Osteoblast (primary cell): ENCODE measurements at places on chromosomes 2 and 18. TPM values are rescaled to one million over a fixed set of nuclear protein-coding genes. Genes with fewer than 3 reads are reported as not detected.

DNA sequence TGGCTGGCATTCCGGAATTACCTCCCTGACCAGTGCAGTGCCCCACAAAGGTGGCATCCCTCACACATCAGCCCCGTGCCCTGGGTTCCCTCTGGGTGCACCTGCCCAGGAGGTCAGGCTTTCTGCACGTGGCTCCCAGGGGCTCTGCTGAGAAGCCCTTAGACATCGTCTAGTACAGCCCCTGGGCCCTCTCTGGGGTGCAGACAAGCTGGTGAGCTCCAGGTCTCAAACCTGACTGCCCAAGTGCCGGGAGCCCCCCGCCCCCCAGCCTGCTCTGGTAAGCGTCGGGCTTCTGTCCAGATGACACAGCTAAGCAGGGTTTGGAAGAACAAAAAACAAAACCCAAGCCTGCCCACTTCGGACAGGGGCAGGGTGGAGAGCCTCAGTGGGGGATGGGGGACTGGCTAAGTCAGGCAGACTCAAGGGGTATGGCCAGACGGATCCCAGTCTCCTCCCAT lies 20.2 kb downstream of the TWIST2 start:
- peak; percentile 94 for DNase-seq

GRCh38 chr18:10213526-10213925 lies 240.9 kb upstream of the APCDD1 start:
- no peak for DNase-seq

GRCh38 chr2:130728007-130728454 lies 839 bp upstream of the GPR148 start:
- no peak for DNase-seq

DNA sequence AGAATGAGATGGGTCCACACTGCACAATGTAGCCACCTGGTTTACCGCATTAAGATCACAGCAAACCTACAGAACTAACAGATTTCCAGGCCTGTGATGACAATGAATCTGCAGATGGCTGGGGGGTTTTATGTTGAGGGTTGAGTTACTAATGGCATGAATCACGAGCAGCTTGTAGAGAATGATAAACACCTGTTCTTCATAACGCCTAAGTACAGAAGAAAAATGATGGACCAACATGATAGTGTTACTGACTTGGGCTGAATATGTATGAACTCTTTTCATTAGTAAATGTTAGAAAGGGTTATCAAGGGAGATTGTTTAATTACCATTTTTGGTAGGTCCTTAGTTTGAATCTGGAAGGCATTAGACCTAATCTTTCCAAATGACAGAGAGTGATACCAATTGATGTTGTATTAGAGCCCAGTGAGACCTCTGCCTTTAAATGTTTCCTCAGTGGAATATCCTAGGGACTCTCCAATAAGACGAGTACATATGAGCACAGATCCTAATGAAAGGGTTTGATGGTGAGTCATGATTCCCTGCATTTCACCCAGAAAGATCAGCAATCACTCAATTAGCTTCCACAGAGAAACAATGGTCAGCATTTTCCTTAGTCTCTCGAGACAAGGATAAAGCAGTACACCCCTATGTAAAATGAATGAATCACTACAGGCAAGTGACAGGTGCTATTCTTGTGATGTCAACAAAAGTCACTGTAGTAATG lies 243.8 kb downstream of the DLGAP1 start:
- no peak for DNase-seq

DNA sequence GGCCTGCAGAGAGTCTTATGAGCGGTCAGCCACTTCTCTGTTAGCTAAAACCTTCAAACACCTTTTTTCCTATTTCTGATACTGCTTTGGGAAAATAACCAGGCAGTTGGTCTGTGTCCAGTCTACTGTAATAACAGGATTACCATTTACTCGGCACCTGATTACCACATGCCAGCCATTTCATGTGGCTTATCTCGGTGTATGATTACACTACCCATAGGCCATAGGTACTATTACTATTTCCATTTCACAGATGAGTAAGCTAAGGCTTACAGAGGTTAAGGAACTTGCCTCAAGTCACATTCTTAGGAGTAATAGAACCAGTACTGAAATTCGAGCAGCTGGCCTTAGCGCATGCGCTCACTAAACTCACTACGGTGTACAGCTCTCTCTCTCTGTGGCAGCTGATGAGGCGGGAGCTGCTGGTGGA lies 147.2 kb upstream of the L3MBTL4 start:
- no peak for DNase-seq

- DNase-seq = peak; percentile 21
Measured at GRCh38 chr2:45930396-45930792, 278.9 kb downstream of the PRKCE start.

GRCh38 chr2:15556311-15556930 lies 4.7 kb downstream of the NBAS start:
- no peak for DNase-seq

DNA sequence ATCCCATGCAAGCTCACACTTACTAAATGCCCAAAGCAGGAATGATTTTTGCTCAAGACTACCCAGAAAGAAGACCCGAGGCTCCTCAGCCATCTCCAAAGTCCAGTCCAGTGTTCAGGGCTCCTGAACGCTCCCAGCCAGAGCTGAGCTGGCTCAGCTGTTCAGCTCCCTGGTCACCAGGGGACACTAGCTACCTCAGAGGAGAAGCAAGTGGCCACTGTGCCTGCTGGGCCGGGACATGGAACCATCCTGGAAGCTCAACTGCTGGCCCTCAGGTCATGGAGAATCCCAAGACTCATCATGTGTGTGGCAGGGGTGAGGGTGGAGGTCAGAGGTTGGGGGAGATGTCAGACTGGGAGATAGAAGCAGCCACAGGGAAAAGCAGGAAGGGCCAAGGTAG lies 89.0 kb downstream of the GALNT14 start:
- DNase-seq = no peak

GRCh38 chr2:136468799-136469369 lies 296.5 kb upstream of the THSD7B start:
- no peak for DNase-seq

DNA sequence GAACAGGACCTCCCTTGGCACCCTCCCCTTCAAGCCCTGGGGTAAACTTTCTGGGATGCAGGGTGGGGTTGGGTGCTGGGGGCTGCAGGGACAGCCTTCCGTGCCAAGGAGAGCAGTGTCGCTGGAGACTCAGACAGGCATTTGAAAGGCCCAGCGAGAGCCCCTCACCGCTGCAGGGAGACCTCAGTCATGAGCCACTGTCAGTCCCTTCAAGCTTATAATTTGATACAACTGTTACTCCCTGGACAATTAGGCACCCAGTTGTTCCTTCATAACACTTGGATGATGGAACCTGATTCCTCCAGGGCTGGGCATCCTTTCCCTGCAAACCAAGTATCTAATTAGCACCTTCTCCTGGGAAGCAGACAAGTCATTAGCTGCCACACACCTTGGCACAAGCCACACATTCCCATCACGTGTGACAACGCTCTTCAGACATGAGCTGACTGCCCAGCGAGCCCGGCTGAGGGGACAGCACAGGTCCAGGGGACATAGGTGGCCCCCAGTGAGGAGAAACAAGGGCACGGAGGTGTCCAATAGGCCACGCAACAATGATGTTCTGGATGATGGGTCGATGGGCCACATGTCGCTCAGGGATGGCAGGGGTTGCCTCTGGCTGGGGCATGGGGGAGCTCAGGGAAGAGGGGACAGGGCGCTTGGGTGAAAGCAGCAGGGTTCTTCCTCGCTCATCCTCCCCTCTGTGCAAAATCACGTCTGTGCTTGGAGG lies 59.6 kb downstream of the KCNF1 start:
- DNase-seq = no peak

DNA sequence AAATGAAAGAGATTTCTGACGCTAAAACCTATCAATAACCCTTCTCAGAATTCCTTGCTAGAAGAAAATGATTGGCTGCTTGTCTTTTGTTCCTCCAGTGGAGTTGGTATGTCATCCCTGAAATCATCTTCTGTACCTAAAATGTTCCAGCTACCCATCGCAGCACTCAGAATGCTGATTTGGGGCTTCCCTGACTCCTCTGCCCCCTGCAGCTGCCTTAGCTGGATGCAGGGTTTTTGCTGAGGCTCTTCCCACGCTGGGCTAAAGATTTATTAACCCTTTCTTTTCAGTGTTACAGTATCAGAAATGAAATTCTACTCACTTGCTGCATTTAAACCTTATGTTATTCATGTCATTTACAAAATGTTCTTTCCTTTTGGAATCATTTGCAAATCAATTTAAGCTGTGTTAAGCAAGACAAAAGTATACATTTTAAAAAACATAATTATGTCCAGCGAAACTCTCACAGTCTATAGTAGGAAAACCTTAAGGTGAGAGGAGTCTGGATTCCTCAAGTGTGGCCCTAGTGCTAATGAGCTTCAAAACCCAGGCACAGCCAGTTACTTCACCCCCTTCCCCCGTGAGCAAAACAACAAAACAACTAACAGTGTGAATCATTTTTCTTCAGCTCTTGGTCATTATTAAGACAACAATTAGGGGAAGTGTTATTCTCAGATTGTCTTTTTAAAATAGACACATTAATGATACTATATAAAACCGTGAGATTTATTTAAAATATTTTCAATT lies 32.8 kb downstream of the PKP4 start:
- DNase-seq = no peak

DNA sequence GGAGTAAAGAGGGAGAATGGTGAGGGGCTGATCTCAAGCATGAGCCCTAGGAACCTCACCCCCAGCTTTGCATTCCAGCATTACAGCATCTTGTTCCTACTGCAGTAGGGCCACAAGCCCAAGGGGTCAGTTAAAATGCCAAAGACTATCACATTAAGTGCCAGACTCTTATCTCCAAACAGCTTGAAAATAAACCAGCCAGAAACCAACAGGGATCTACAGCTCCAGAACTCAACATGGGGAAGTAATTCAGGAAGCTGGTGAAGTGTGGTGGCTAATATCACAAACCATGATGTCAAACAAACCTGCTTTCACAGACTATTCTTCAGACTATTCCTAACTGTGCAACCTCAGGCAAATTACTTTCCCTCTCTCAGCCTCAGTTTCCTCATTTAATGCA lies 278.3 kb downstream of the TNS1 start:
- DNase-seq = no peak

- no peak for DNase-seq
Measured at GRCh38 chr2:29059624-29060023, 14.7 kb downstream of the PCARE start.

GRCh38 chr2:2686222-2686621 lies 355.1 kb upstream of the MYT1L start:
- DNase-seq = no peak

- DNase-seq = peak; percentile 37
Measured at GRCh38 chr18:61606068-61606660, 272.9 kb downstream of the CDH20 start.

GRCh38 chr2:134905168-134905567 lies 13.5 kb upstream of the CCNT2 start:
- DNase-seq = no peak

GRCh38 chr2:142467321-142467720 lies 336.5 kb upstream of the LRP1B start:
- DNase-seq = no peak

DNA sequence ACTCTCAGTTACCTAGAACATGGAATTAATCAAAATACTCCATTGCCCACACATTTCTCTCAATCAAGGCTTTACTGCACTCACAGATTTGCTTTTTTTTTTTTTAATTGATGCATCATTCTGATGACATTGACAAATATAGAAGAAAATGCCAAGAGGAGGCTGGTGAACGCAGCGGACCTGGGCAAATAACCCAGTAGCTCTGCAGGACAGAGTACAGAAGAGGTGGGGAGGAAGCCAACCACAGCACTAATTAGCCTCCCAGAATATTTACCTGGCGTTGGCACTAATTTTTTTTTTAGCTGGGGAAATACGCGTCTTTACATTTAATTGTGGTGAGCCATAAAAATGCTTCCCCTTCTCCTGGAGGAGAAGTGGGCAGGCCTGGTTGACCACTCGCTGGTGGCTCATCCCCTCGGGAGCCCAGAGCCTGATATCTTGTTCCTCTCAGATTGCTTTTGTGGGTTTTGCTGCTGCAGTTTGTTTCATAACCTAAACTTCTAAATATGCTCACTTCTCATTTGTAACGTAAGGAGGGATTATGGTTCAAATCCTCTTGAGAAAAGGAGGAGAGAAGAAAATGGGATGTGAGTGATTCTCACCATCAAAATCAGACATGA lies 165.8 kb upstream of the EPB41L3 start:
- no peak for DNase-seq

DNA sequence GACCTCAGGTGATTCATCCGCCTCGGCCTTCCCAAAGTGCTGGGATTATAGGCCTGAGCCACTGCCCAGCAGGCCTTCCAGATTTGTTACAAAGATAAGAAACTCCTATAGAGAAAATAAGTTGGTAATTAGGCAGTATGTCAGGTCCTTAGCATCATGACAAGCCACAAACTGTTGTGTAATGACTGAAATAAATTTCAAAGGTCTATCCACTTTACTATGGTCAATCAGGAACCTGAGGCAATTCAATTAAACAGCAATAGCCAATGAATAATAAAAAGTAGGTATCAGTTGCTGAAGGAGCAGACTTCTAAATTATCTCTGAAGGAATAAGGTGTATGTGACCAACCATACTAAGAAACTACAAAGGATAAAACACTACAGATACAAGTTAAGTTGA lies 62.4 kb upstream of the ATIC start:
- no peak for DNase-seq

DNA sequence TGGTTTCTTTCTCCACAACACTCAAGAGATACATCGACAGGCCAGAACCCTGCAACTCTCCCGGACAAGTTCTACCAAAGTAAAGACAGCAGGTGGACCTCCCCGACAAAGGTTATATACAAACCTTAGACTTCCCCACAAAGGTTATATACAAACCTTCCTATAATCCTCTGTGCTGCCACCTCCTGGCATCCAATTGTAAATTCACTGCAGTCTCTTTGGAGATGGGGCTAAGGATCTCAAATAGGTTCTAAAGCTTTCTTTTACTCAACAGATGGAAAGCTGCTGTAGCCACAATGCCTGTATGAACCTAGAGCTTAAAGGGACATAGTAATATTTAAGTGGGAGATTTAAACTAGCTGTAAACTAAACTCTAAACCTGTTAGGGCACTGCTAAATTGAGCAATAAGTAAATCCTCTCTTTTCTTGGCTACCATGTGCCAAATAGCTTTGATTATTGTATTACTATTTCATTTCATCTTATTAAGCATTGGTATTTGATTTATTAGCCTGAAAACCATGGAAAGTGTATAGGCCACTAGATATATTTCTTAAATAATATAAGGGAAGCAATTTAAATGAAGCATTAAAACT lies 9.8 kb upstream of the MREG start:
- peak; percentile 89 for DNase-seq

GRCh38 chr2:150856596-150857281 lies 369.3 kb upstream of the RND3 start:
- peak; percentile 44 for DNase-seq

- peak; percentile 78 for DNase-seq
Measured at GRCh38 chr2:26982102-26982742, 11.8 kb downstream of the MAPRE3 start.

- peak; percentile 6 for DNase-seq
Measured at GRCh38 chr18:68461481-68462018, 253.4 kb downstream of the TMX3 start.

SERPINB10 gene
- 0.29 TPM in 1 of 2 replicates, not detected in the other for total RNA-seq

AFF3 gene
- total RNA-seq = 2.9 and 4.3 TPM in 2 replicates

RAB6D gene
- under 0.01 TPM in 1 of 2 replicates, not detected in the other for total RNA-seq

KCNJ3 gene
- total RNA-seq = not detected in 2 replicates

AQP12B gene
- not detected in 2 replicates for total RNA-seq

IGFBP5 gene
- total RNA-seq = 12.3 and 29.5 TPM in 2 replicates

SERPINB5 gene
- total RNA-seq = not detected in 2 replicates

FOXD4L1 gene
- total RNA-seq = under 0.01 and 0.29 TPM in 2 replicates
